NCI-H1092 treated with DMSO at 0.1 percent for 48 hours (cell line): ENCODE measurements at places on chromosomes 6 and 20.

GRCh38 chr6:8481727-8482126 is 46.4 kb upstream of the SLC35B3 start:
- peak; percentile 0 for DNase-seq

- no peak for DNase-seq
Observed at GRCh38 chr6:112986321-112986720, 639.2 kb downstream of the RFPL4B start.

DNA sequence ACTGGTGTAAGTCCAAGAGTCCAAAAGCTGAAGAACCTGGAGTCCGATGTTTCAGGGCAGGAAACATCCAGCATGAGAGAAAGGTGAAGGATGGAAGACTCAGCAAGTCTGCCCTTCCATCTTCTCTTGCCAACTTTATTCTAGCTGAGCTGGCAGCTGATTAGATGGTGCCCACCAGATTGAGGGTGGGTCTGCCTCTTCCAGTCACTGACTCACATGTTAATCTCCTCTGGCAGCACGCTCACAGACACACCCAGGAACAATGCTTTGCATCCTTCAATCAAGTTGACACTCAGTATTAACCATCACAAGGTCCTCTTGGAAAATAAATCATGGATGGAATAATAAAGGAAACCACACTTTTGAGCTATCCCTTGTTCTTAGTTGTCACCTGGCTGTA is 121.2 kb downstream of the MAP3K7 start:
- DNase-seq, result no peak

GRCh38 chr6:12233693-12234571 is 56.2 kb upstream of the EDN1 start:
- DNase-seq, result peak; percentile 1

DNA sequence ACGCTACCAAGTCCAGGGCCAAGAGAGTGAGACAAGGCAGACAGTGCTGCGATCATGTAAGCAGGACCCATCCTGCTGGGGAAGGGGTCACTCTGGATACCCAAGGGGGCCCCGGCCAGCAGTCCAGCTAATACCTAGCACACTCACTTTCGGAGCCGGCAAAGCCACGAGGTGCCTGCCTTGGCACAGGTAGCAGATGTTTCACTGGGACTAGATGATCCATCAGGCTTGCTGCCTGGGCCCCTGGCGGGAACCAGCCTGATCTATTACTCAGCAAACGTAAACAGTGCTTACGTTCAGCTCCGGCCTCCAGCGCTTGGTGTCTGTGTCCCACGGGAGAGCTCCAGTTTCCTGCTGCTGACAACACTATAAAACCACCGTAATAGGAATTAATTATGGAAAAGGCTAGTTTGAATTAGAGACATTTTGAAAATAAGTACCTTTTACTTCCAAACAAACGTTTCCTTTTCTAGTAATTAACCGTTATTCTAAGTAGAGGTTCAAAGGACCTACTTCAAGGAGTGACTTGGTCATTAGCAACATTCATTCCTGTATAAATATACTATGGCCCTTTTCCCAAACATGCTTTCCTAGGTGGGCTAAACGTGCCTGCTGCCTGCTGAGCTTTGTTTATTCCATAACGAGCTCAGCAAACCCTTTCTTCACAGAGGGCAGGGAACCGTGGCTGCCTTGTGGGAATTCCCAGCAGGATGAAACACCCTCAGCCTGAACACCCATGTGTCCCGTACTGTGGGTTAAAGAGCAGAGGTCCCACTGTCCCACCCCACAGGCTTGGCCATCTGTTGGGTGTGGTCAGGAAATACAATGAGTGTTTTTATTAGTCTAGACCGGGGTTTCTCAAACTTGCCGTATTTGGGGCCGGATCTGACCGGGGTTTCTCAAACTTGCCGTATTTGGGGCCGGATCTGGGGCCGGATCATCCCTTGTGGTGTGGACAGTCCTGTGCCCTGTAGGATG is 18.4 kb downstream of the SLC22A23 start:
- peak; percentile 65 for DNase-seq

- no peak for DNase-seq
Observed at GRCh38 chr20:32519381-32519730, 65.8 kb downstream of the NOL4L start.

GRCh38 chr6:5771211-5771610 is 235.5 kb downstream of the NRN1 start:
- DNase-seq, result no peak

- DNase-seq, result no peak
Observed at GRCh38 chr6:139164001-139164400, 29.1 kb downstream of the HECA start.

GRCh38 chr6:92822222-92822621 is 597.1 kb downstream of the EPHA7 start:
- DNase-seq, result no peak

- no peak for DNase-seq
Observed at GRCh38 chr6:135798751-135799515, 52.6 kb upstream of the PDE7B start.

DNA sequence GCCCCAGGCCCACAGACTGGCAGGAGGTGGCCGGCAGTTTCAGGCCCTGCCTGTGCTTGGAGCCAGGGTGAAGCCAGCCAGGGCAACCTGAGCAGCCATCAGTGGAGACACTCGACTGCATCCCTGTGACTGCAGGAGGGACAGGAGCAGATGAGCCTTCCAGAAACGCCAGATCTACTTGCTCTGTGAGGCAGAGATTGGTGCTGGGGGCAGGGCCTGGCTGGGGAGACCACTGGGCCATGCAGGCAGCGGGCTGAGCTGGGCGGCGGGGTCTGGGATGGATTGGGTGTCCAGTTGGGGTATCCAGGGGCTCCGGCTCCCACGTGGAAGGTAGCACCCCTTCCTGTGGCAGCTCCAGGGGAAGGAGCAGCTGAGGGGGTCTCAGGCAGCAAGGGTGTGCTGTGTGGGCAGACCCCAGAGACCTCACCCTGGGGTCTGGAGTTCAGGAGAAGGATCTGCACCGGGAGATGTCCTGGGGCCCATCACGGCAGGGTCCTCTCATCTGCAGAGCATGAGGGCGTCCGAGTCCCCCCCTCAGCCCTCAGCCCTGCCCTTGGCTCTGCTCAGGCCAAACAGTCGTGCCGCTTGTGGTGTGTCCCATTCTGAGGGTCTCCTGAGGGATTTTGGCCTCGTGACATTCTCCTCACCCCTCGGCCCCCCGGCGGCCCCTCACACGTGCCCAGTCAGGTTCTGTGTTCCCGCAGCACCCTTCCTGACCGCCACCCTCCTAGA is 334.9 kb downstream of the TAF4 start:
- DNase-seq, result no peak

DNA sequence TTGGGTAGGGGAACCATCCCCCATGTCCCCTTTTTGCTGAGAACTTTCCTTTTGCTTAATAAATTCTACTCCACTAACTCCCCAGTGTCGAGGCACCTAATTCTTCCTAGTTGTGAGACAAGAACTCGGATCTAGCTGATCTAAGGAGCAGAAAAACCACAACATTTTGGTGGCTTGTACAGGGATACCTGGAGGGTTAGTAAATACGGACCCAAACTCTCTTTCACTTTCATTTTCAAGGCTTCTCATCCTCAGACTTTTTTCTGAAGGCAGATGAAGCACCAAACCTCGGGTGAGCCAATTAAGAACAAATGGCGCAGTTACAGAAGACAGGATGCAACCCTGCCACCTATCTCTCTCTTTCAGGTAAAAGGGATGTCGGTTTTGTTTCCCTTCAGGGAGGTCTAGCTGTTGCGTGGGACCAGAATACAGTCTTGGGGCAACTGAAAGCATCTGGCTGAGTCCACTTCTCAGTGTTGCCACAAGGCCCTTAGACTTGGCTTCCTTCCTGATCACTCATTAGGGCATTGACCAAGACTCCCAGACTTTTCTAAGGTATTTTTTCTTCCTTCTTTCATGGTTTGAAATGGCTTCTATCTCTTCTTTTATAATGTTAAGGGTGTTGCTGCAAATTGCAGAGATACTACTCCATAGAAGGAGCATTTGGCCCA is 11.1 kb upstream of the HTR1B start:
- no peak for DNase-seq

GRCh38 chr6:134584847-134585516 is 267.1 kb upstream of the SGK1 start:
- DNase-seq, result peak; percentile 7

DNA sequence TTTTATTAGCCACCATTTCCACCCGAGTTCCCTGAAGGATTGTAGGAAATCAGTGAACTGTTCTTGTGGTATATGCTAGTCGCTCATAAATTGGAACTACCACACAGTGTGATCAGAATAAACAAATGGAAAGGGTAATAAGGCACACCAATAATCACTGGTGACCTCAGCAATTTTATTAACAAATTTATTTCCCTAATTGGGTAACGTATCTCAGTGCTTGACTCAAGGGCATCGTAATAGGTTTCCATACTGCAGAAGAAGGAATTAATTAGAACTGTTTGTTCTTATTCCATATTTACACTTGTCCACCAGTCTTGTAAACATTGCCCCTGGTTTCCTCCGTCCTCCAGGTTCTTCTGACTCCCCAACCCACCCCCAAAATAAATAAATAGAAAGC is 10.0 kb upstream of the UQCC2 start:
- no peak for DNase-seq

DNA sequence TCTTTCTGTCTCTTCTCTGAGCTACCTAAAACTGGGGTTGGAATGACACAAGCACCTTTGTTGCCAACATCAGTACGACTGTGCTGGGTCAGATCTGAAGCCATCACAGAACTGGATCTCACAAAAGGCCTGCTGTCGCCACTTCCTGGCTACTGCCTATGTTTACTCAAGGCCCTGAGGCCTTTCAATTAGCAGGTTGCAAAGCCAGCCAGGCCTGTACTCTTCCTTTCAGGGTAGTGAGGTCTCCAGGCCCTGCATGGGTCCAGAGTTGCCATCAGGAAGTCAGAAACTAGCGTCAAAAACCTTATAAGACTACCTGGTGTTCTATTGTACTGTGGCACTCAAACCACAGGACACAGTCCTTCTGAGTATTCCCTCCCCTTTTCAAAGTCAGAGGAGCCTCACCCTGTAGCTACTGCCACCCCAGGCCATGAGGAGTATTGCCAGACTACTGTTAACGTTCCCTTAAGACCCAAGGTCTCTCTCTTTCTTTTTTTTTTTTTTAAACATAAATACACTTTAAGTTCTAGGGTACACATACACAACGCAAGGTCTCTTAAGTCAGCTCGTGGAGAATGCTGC is 937.4 kb upstream of the GJE1 start:
- no peak for DNase-seq

DNA sequence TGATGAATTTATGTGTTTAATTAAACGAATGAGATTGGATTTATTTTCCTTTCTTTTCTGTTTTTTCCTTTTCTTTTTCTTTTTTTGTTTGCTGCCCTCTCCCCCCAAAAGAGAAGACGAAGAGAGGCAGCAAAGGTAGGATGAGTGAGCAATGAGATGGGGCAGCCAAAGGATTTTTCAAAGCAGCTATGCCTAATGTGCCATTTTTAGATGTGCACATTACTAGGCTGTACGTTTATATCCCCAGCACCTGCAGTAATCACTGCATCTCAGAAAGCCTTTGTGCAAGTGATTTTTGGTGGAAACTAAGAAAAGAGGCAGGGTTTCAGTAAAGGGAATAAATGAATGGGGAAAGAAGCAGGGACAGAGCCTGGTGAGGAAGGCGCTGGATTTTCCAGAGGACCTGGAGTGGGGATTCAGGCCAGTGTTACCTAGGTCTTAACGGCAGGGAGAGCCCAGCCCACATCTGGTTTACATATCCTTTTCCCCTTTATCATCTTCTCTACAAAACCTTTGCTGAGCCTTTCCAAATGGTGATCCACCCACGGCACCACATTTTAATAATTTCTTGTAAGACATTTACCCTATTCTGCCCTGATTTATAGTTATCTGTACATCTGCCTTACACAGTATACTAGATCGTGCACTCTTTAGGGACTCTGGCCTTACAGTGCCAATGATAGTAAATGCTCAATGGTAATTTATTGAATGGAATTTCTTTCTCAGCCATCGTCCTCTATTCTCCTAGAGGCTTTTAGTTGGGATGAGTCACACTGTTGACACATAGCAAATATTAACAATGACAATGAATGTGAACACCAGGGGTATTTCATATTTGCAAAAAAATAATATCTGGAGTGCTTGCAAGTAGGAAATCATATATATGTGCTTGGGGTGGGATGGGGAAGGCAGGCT is 38.3 kb upstream of the ATXN1 start:
- no peak for DNase-seq

- DNase-seq, result no peak
Observed at GRCh38 chr6:2917801-2918445, 14.8 kb upstream of the SERPINB9 start.

- no peak for DNase-seq
Observed at GRCh38 chr20:10495173-10495572, 60.1 kb downstream of the SLX4IP start.
